ENCODE measurements at places on chromosomes 5 and 9. TPM values are rescaled to one million over a fixed set of nuclear protein-coding genes. Genes with fewer than 3 reads are reported as not detected.

CTXN3 gene
- total RNA-seq, result not detected

GRCh38 chr9:134536101-134536900, 105.3 kb upstream of the COL5A1 start:
- no peak for DNase-seq

CCDC192 gene
- not detected for total RNA-seq

HSPB3 gene
- not detected for total RNA-seq

DNA sequence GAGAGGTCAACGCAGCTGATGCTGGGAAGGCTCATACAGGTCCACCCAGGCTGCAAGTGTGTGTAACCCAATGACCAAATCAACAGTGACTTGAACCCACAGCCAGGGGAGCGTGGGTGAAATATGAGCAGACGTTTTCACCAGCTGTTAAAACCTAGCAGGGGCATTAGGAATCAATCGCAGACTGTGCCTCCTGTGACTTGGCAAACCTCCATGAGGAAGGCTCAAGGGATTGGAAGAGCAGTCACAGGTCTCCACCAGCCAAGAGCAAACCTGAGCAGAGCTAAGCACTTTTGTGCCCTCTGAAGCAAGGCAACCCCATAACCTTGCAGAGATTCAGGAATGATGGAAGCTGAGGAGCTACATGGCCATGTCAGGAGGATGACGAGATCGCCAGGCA, 25.5 kb downstream of the INSYN2B start:
- no peak for DNase-seq

- DNase-seq, result no peak
Measured at GRCh38 chr9:27179245-27179865, 70.3 kb downstream of the TEK start.

RASGEF1C gene
- 1.2 TPM for total RNA-seq

DNA sequence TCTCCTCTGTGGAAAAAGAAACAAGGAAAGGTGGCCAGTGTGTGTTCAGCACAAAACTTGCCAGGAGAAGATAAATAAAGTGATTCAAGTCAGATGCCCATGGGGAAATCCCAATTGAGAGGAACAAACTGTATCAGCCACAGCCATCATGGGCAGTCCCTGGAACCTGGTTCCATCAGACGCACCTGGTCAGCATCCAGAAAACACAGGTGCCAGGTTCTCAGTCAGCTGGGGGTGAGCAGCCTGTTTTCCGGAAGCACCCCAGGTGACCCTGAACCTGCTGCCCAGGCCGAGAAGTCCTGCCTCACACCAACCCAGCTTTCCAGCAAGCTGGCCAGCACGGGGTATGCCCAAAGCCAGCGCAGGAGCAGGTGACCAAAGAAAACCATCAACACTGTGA, 30.5 kb downstream of the PTCH1 start:
- DNase-seq, result no peak

All from HCT116 (cell line).